ENCODE measurements at places on chromosomes 6 and 20. TPM values are rescaled to one million over a fixed set of nuclear protein-coding genes. Genes with fewer than 3 reads are reported as not detected.

GRCh38 chr6:74075323-74075722, 379.3 kb downstream of the CD109 start:
- no peak overlapping the region for H3K4me3 ChIP-seq
- no peak overlapping the region for H3K27ac ChIP-seq
- no peaks in the 10 kb centered on the region for H3K4me1 ChIP-seq
- peak; percentile 42 for DNase-seq

DNA sequence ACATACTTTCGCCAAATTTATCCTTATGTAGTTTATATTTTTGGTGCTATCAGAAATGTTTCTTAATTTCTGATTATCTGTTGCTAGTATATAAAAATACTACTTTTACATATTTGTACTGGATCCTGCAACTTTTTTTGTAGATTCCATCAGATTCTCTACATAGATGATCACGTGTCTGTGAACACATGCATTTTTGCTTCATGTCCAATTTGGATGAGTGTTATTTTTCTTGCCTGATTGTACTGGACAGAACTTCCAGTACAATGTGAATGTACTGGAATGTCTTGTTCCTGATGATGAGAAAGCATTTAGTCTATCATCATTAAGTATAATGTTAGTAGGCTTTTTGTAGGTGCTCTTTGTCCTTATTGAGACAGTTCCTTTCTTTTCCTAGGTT, 25.0 kb upstream of the SSR1 start:
- DNase-seq = peak; percentile 14
- no peak overlapping the region for H3K4me3 ChIP-seq
- H3K4me1 ChIP-seq = no peaks in the 10 kb centered on the region
- no peaks in the 10 kb centered on the region for H3K36me3 ChIP-seq

DNA sequence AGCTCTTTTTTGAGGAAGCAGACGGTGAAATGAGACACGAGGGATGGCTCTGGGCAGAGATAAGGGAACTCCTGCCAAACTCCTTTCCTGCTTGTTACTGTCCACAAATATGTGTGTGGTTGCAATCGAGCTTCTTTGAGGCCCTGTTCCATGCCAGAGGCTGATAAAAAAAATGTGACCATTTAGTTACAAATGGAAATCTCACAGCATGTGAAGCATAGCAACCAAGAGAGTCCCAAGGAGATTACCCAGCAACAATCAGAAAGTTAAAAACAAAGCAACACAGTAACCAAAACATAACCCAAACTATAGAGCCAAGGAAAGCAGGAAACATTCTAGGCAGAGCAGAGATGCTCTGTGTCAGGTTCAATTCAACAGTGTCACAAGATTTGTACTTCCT, 35.4 kb upstream of the HMGN3 start:
- DNase-seq = no peak
- H3K4me1 ChIP-seq = peaks cover 9% of the 10 kb centered on the region
- no peak overlapping the region for H3K27ac ChIP-seq
- no peaks in the 10 kb centered on the region for H3K27me3 ChIP-seq
- no peaks in the 10 kb centered on the region for H3K36me3 ChIP-seq

- H3K27me3 ChIP-seq = no peaks in the 10 kb centered on the region
- no peaks in the 10 kb centered on the region for H3K4me1 ChIP-seq
- H3K36me3 ChIP-seq = peaks cover 8% of the 10 kb centered on the region
- no peak overlapping the region for H3K4me3 ChIP-seq
- no peak overlapping the region for H3K27ac ChIP-seq
Observed at GRCh38 chr6:151409260-151409659, 17.9 kb upstream of the ZBTB2 start.

GRCh38 chr6:46051962-46052361, 36.3 kb upstream of the CLIC5 start:
- DNase-seq = peak; percentile 39
- no peak overlapping the region for H3K27ac ChIP-seq
- no peaks in the 10 kb centered on the region for H3K36me3 ChIP-seq
- H3K4me1 ChIP-seq = peaks cover 4% of the 10 kb centered on the region

DNA sequence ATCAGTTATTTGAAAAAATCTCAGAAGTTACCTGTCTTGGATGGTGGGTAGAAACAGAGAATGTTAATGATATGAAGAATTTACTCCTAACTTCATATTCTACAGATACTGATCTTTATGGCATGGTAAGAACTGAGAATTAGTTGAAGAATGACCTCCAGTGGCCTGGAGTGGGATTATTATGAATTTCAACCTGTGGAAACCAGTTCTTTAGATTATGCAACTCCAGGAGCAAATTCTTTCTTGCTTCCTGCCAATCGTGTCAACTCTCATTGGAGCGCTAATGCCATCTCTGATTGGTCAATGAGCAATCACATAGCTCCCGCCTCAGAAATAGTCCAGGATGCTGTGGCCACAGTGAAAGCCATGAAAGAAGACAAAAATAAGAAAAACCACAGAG, 40.6 kb downstream of the LYRM2 start:
- peak; percentile 75 for DNase-seq
- H3K27ac ChIP-seq = no peak overlapping the region
- H3K36me3 ChIP-seq = no peaks in the 10 kb centered on the region
- H3K4me3 ChIP-seq = no peak overlapping the region
- no peaks in the 10 kb centered on the region for H3K27me3 ChIP-seq

DNA sequence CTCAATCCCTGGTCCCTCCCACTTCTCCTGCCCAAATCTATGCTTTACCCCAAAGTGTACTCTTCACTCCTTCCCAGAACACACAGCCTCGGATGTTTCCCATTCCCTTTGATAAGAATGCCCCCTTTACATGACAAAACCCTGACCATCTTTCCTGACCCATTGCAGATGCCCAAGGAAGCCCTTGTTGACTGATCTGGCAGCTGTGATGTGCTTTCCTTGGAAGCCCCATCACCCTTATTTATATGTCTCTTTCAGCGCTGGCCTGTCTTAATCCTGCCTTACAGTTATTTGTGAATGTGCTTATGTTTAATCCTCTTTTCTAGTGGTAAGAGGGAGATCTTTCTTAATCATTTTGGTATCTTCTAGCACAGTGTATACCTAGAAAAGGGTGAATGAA, 523.1 kb downstream of the CD83 start:
- no peaks in the 10 kb centered on the region for H3K36me3 ChIP-seq
- H3K27ac ChIP-seq = no peak overlapping the region
- peaks cover 3% of the 10 kb centered on the region for H3K27me3 ChIP-seq
- DNase-seq = no peak
- no peak overlapping the region for H3K4me3 ChIP-seq
- peaks cover 14% of the 10 kb centered on the region for H3K4me1 ChIP-seq

- H3K36me3 ChIP-seq = no peaks in the 10 kb centered on the region
- no peaks in the 10 kb centered on the region for H3K27me3 ChIP-seq
- H3K4me1 ChIP-seq = no peaks in the 10 kb centered on the region
- no peak for DNase-seq
- no peak overlapping the region for H3K27ac ChIP-seq
- no peak overlapping the region for H3K4me3 ChIP-seq
Observed at GRCh38 chr20:47432834-47433210, 68.9 kb upstream of the NCOA3 start.

- peak; percentile 91 for DNase-seq
- peaks cover 19% of the 10 kb centered on the region for H3K4me1 ChIP-seq
- H3K27me3 ChIP-seq = no peaks in the 10 kb centered on the region
- no peak overlapping the region for H3K4me3 ChIP-seq
Observed at GRCh38 chr20:6265204-6265904, 142.5 kb upstream of the FERMT1 start.

GRCh38 chr6:154266560-154267099, 90.0 kb downstream of the IPCEF1 start:
- H3K27ac ChIP-seq = no peak overlapping the region
- DNase-seq = no peak
- H3K4me1 ChIP-seq = no peaks in the 10 kb centered on the region
- no peaks in the 10 kb centered on the region for H3K36me3 ChIP-seq
- no peak overlapping the region for H3K4me3 ChIP-seq

DNA sequence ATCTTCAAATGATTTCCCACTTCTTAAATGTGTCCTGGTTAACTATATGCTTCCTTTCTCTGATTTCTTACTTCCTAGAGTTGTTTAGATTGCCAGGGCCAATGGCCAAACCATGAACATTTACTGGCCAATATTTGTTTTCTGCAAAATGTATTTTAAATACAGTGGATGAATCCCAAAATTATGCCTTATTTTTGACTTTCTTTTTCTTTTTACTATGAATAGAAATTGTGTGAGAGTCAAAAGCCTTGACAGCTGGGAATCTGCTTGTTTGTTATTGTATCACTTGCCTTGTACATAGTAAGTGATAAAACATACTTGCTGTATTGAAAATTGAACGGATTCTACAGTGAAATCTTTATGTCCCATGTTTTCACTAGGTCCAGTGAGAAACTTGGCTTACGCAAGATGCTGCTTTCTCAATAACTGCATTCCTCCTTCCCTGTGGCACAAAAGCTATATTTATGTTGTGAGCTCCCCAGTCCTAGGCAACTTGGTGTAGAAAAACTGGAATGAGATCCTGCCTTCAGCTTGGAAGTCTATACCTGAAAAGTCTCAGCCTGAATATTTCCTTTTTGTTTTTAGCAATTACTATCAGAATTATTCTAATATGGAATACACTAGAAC, 295.2 kb downstream of the EPHA7 start:
- peak; percentile 86 for DNase-seq
- no peaks in the 10 kb centered on the region for H3K4me1 ChIP-seq
- no peaks in the 10 kb centered on the region for H3K27me3 ChIP-seq

- no peaks in the 10 kb centered on the region for H3K36me3 ChIP-seq
- H3K27me3 ChIP-seq = no peaks in the 10 kb centered on the region
- H3K4me3 ChIP-seq = no peak overlapping the region
Observed at GRCh38 chr6:32609391-32609730, 19.7 kb upstream of the HLA-DRB1 start.

- DNase-seq = no peak
- H3K27me3 ChIP-seq = no peaks in the 10 kb centered on the region
- H3K27ac ChIP-seq = no peak overlapping the region
- H3K36me3 ChIP-seq = no peaks in the 10 kb centered on the region
- no peaks in the 10 kb centered on the region for H3K4me1 ChIP-seq
- no peak overlapping the region for H3K4me3 ChIP-seq
Observed at GRCh38 chr6:141077355-141078333, 1055.1 kb upstream of the GJE1 start.

GRCh38 chr6:169266746-169267591, 13.3 kb upstream of the THBS2 start:
- H3K4me1 ChIP-seq = peaks cover 9% of the 10 kb centered on the region
- no peaks in the 10 kb centered on the region for H3K27me3 ChIP-seq
- no peak overlapping the region for H3K27ac ChIP-seq
- no peak for DNase-seq

DNA sequence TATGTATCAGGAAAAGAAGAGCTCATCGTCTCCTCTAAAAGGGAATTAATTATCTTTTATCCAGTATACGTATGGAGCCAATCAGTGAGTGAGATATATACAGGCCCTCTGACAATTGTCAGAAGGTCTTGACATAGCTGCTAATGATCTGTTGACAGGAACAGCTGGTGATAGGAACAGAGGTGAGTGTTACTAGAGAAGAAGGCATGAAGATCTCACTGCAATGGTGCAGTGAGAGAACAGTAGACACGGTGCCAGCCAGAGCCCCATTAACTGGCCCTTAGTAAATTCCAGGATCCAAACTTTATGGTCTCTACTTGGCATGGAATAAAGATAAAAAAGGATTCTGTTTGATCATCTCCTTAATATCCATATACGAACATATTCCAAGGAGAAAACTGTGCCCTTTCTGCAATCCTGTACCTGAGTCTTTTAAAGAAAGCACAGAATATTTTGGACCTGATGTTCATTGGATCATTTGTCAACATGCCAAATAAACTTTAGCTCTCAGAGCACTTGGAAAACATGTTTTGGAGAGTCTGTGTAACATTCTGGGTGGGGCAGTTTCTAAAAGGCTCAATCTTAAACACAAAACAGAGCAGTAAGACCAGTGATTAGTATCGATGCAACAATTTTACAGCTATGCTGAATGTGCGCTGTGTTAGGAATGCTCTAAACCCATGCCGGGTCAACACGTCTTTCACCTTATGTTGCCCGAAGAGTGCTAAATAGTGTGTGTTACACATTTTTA, 135.8 kb upstream of the CITED2 start:
- DNase-seq = no peak
- H3K27ac ChIP-seq = no peak overlapping the region
- no peaks in the 10 kb centered on the region for H3K27me3 ChIP-seq
- H3K36me3 ChIP-seq = no peaks in the 10 kb centered on the region

DNA sequence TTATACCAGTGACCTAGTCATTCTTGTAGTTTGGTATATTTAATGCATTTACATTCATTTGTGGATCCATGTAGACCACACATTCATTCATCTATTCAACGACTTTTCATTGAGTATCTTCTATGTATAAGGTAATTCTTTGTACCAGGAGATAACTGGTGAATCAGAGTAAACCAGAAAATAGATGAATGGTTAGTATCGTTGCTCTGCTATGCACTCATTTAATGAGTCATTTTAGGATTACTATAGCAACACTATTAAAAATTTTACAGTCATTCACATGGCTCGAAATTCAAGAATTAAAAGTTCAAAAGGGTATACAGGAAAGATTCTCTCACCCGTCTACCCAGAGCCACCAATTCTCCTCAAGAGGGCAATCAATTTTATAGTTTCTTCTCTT, 26.8 kb downstream of the DOK5 start:
- no peaks in the 10 kb centered on the region for H3K36me3 ChIP-seq
- no peak for DNase-seq
- no peaks in the 10 kb centered on the region for H3K4me1 ChIP-seq
- no peak overlapping the region for H3K4me3 ChIP-seq

DNA sequence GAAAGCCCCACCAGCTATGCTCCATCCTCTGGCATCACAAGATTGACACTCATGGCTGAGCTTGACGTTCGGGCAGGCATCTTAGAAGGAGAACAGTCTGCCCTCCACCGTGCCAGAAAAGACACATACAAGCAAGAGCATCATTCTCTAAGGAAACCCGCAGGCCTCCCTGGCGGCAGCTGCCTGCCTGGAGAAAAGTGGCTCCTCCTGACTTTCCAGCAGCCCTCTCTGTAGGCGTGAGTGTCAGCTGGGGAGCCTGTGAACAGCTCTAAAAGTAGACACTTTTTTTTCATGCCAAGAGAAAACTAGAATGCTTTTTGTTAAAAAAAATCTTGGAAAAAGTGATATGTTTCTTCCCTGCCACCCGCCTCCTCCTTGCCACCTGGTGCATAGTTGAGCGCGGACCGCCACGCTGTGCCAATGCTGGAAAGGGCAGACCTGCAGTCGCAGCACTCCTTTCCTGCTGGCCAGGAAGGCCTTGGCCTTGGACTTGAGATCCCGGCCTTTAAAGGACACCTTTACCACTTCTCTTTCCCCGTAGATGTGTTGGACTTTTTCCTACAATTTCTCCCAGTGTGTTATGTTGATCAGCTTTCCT, 29.7 kb upstream of the INSM1 start:
- no peak for DNase-seq
- H3K4me3 ChIP-seq = no peak overlapping the region
- no peaks in the 10 kb centered on the region for H3K4me1 ChIP-seq
- no peaks in the 10 kb centered on the region for H3K36me3 ChIP-seq
- no peak overlapping the region for H3K27ac ChIP-seq

GRCh38 chr6:36443471-36444428, 950 bp downstream of the KCTD20 start:
- H3K4me3 ChIP-seq = peak overlapping the region; percentile 95
- H3K27me3 ChIP-seq = no peaks in the 10 kb centered on the region
- no peaks in the 10 kb centered on the region for H3K36me3 ChIP-seq
- H3K27ac ChIP-seq = peak overlapping the region; percentile 96
- DNase-seq = peak; percentile 38

- H3K27ac ChIP-seq = no peak overlapping the region
- no peak for DNase-seq
- H3K4me1 ChIP-seq = no peaks in the 10 kb centered on the region
- no peak overlapping the region for H3K4me3 ChIP-seq
- H3K36me3 ChIP-seq = no peaks in the 10 kb centered on the region
- no peaks in the 10 kb centered on the region for H3K27me3 ChIP-seq
Observed at GRCh38 chr6:71582820-71583219, 294.2 kb downstream of the OGFRL1 start.

The PRR18 gene
- total RNA-seq = 1.3 TPM

The SOX18 gene
- 52.2 TPM for total RNA-seq

The DUSP22 gene
- total RNA-seq = 38.9 TPM

The NRN1 gene
- total RNA-seq = 9.4 TPM

The CLPSL2 gene
- total RNA-seq = not detected

Data from lung (tissue), 17 donors.